ENCODE measurements at places on chromosomes 12 and 14.

GRCh38 chr14:63470962-63471793 is 72.0 kb downstream of the PPP2R5E start:
- DNase-seq = no peak

DNA sequence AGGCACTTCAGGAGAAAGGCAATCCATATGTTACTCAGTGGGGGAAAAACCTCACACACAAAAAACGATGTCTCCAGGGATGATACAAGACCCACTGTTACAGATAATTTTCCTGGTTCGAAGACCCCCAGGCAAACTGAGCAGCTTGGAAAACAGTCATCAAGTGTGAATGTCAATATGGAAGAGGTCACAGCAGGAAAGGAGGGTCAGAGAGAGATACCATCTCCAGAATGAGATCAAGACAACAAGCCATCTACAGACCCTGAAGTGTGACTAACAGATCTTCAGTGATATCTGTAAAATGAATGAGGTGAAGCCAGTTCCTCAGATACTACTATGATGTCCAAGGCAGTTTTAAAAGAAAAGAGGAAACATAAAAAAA is 28.6 kb downstream of the GNS start:
- peak; percentile 65 for DNase-seq

DNA sequence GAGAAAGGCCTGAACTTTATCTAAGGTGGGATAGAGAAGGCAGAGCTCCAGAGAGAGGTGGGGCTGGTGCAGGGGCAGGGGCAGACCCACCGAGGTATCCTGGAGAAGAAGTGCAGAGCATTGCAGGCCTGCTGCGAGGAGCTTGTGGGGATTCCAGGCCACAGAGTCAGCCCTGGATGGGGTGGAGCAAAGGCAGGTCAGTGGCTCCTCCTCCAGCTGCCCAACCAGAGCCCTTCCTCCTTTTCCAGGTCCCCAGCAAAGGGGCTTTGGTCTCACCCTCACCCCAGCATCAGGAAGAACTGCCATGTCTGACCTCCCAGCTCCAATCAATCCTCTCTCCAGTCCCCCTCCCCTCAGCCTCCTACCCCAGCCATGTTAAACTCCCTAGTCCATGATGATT is 19.8 kb upstream of the ZNF740 start:
- DNase-seq = no peak

GRCh38 chr12:132562489-132563021 is 47.8 kb downstream of the LRCOL1 start:
- no peak for DNase-seq

GRCh38 chr12:108517288-108518100 is 2.4 kb downstream of the FICD start:
- DNase-seq = no peak

DNA sequence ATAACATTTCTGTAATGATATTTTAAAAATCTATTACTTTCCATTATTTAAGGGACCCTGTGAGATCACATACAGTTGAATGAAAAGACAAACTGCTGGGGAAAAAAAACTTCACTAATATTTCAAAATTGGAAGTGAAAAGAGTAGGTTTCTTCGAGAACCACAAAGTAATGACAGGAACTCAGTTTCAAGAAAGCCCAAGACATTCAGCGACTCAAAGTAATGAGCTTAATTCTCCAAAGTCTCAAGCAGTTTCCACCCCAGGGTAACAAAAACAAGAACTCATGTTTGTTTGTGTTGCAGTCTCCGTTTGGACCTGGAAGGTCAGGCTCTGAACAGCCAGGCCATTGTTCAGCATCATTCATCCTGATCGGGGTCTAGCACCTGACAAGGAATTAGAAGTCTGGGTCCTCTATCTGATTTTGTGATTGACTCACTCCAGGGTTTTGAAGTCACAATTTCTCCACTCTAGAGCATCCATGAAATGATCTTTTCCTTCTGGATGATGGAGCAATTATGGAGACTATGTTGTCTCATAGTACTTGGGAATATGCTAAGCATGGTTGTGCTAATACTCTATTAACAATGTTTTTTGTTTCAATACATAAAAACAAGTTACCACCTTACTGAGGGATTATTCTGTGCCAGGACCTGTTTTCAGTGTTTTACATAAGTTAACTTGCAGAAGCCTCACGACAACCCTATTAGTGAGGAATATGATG is 126.9 kb downstream of the SLC25A21 start:
- no peak for DNase-seq

Data from NCI-H1694 treated with DMSO at 0.1 percent for 48 hours (cell line).